ENCODE measurements at places on chromosomes 7 and 10.

DNA sequence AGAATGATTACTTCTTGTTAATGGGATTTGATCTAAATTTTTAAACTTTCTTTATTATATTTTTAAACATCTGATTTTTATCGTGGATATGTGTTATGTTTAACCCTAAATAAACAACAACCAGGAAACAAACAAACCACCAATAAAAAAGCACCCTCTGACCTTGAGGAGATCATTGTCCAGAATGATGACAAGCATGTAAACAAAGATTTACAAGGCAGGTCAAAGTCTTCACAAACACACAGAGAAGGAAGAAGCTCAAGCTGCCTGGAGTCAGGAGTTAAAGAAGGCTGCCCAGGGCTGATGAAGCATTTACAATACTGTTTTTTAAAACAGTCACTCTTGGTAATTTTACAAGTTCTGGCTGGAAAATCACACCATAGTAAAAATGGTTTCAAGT lies 31.0 kb upstream of the EGFR start:
- no peak for DNase-seq

DNA sequence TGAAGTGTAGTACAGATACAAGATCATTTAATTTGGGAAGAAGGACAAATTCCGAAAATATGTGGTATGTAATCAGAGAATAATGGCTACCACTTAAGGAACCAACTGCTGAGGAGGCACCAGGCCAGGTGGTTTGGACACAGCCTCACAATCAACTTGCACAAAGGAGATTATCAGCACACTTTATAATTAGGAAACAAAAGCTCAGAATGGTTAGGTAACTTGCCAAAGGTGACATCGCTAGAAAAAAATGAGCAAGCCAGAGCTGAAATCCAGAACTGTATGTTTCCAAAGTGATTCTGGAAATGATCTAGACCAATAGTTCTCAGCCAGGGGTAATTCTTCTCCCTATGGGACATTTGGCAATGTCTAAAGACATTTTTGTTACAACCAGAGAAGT lies 36.6 kb downstream of the ERCC6 start:
- no peak for DNase-seq

DNA sequence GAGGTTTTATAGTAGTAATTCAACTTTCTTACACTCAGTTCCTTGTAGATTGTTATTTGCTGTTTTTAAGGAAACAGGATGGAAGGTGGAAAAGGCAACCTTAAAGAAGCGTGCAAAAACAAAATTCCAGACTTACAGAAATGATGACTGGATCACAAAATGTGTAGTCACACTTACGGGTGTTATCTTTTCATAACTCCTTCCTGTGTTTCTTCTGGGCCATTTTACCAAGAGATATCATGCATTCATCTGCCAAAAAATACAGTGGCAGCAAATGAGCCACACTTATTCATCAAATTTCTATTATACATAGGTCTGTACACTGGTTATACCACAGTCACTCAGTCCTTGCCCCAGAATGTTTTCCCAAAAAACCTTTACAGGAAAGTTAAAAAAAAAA lies 94.3 kb upstream of the IL6 start:
- no peak for DNase-seq

GRCh38 chr7:87591211-87591610 lies 9.5 kb downstream of the ABCB1 start:
- no peak for DNase-seq

- no peak for DNase-seq
Observed at GRCh38 chr7:69654849-69655707, 56.8 kb downstream of the AUTS2 start.

GRCh38 chr10:36256948-36257356 lies 614.9 kb upstream of the FZD8 start:
- no peak for DNase-seq

GRCh38 chr7:36904101-36904500 lies 179.8 kb upstream of the AOAH start:
- no peak for DNase-seq

GRCh38 chr10:86203162-86203905 lies 163.3 kb downstream of the GRID1 start:
- DNase-seq = peak; percentile 27

GRCh38 chr10:66519616-66520015 lies 406.2 kb upstream of the LRRTM3 start:
- DNase-seq = no peak

DNA sequence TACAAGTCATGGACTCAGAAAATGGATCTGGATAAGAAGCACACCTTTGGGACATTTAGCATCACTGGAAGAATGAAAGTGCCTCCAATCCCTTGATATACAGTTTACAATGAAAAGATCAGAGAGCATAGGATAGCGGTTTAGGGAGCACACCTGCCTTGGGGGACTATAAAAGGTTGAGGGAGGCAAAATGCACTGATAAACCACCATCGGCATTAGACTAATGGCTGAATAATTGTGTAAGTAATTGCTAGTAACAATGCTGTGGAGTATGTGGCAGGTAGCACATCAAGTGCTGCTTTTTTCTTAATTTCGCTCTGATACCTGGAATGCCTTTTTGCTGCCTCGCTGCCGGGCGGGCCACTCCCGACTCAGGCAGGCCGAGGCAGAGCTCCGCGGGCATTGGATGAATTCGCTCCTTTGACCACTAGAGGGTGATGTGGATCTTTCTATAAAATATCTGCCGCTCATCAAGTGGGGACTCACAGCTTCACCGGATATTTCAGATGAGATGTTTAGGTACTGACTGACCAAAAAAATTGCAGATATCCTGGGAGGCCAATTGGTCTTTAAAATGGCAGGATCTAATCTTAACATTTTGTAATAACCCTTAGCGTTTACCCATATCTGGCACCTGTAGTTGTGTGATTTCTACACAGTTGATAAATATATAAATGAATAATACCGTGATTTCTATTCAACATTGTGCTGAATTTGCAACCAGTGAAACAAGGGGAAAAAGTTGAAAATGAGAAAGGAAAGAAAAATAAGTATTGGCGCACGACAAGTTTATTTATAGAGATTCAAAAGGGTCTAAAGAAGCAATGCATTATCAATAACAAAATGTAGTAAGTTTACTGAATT lies 116.8 kb upstream of the PRSS1 start:
- DNase-seq = peak; percentile 63

DNA sequence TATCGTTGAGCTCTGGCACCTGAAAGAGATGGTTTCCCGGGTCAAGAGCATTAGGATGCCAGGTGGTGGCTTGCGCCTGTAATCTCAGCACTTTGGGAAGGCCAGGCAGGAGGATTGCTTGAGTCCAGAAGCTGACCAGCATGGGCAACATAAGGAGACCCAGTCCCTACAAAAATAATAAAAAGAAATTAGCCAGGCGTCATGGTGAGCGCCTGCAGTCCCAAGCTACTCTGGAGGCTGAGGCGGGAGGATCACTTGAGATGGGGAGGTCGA lies 6.1 kb upstream of the KCP start:
- no peak for DNase-seq

- no peak for DNase-seq
Observed at GRCh38 chr7:3436746-3437145, 135.7 kb downstream of the SDK1 start.

DNA sequence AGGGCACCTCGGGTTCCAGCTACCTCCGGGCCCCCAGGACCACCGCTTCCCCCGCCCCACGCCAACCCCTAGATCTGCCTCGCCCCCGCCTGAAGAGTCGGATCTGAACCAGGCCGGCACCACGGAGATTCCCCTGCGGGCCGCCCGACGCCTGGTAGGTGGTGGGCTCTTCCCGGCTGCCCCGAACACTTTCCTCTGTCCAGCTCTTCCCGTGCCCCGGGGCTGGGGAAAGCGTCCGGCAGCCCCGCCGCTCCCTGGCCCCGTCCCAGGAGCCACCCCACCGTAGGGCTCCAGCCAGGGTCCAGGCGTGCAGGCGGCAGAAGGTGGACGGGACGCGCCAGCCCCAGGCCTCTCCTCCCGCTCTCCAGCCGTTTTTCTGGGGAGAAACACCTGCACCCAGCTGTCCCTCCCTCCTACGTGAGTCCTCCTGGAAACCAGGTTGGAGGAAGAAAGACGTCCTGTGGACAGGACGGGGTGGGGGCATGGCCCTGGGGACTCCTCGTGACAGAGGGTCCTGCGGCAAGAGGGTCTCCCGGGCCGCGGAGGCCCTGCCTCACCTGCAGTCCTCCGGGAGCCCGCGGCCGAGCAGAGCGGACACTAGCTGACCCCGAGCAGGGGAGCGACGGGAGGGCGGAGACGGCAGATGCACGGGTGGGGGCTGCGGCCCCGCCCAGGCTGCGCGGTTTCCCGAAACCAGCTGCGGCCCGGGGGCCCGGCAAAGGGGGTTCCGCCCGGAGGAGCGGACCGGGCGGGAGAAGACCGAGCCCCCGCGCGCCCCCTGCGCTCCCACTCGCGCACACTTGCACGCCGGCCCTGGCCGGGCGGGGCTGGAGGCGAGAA lies at the start of gene TMEM176B:
TMEM176B (minus strand) TSS at position 624 of the 840 bp plus-strand sequence. CDS start 3,795 bp downstream, outside the sequence.
- no peak for DNase-seq

DNA sequence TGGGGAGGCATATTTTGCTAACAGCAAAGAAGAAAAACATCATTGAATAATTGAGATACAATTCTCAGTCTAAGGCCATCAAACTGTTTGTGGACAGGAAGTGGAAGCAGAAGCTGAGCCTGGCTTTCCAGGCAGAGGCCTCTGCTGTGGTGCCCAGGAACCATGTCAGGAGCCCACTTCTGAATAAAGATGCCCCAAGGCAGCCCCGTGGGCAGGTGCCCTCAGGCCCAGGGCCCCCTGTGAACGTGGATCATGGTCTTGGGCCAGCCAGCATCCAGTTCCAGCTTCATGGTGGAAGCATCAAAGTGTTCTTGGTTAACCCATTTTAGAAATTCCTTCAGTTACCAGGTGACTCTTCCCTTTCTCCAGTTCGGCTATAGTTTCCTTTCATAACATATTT lies 346.8 kb downstream of the PTPRN2 start:
- no peak for DNase-seq

- no peak for DNase-seq
Observed at GRCh38 chr10:79293841-79294581, 53.3 kb upstream of the PPIF start.

DNA sequence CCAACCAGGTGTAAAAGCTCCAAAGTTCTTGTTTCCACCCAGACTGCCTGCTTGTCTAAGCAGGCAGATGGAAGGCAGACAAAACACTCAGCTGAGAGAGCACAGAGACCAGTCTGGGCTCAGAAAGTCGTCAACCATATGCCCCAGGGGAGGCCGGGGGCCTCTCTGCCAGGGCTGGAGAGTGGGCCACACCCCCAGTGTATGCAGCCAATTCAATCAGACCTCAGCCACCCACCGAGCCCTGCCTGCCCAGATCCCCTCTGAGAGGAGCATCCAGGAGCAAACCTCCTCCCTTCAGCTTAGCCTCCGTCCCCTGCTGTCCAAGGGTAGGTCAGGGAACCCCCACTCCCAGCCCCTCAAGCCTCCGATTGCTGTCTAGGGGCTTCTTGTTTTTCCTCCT lies 196.3 kb downstream of the LSM5 start:
- no peak for DNase-seq

GRCh38 chr10:843703-844102 lies 87.8 kb downstream of the LARP4B start:
- DNase-seq = no peak

- no peak for DNase-seq
Observed at GRCh38 chr10:80938903-80939302, 401.2 kb downstream of the SH2D4B start.

GRCh38 chr7:86469680-86470295 lies 173.9 kb upstream of the GRM3 start:
- DNase-seq = peak; percentile 76

DNA sequence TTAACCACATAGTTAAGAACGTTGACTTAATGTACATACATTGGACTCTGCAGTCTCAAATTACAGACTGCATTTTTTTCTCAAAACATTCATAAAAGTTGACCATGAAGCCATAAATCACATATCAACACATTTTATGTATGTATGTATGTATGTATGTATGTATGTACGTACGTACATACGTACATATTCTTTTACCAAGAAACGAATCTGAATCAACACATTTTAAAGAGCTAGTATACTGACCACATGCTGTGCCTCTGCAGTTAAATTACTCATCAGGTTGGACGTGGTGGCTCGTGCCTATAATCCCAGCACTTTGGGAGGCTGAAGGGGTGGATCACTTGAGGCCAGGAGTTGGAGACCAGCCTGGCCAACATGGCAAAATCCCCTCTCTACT lies 105.8 kb downstream of the GPR158 start:
- no peak for DNase-seq

DNA sequence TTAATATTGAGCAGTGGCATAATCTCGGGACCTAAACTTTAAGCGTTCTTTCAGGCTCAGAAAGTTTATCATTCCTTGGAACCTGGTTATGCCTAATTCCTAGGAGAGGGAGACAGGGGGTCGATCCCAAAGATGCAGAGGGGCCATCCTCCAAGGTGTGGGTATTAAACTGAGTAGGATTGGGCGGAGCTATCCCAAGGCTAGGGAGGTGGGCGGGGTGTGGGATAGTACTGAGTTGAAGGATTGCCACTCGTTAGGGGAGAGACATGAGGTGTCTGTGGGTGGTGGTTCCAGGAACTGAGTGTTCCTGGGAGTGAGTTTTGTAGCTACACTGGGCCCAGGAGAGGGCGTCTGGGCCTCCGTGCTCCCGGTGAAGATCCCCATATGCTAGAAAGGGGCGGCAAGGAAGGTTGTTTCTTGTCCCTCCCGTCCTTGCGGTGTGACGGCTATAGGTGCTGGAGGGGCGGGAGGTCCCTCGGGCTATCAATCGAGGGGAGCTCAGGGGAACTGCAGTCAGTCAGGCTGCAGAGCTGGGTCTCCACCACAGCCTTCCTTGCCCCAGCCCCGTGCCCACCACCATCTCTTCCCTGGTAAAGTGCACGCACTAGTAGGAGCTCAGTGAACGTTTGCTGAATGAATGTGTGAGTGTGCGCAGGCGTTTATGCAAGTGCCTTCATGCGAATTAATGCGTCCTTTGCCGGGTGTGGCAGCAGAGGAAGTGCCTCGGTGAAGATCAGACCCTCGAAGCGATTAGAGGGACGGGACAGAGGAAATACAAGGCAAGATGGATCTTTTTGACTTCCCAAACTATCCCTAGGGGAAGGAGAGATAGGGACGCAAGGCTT lies 3.0 kb upstream of the HMX2 start:
- DNase-seq = no peak

DNA sequence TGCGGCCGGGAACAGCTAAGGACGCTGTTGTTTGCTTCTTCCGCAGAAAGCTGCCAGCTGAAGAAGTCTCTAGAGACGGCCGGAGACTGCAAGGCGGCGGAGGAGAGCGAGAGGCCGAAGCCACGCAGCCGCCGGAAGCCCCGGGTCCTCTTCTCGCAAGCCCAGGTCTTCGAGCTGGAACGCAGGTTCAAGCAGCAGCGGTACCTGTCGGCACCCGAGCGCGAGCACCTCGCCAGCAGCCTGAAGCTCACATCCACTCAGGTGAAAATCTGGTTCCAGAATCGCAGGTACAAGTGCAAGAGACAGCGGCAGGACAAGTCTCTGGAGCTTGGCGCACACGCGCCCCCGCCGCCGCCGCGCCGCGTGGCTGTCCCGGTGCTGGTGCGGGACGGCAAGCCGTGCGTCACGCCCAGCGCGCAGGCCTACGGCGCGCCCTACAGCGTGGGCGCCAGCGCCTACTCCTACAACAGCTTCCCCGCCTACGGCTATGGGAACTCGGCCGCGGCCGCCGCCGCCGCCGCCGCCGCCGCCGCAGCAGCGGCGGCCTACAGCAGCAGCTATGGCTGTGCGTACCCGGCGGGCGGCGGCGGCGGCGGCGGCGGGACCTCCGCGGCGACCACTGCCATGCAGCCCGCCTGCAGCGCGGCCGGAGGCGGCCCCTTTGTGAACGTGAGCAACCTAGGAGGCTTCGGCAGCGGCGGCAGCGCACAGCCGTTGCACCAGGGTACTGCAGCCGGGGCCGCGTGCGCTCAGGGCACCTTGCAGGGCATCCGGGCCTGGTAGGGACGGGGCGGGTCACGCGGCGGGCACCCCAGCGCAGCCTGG lies 2.4 kb downstream of the NKX2-3 start:
- no peak for DNase-seq

All from Jurkat, Clone E6-1 (cell line).